Activated CD4-positive, alpha-beta T cell treated with anti-CD3 and anti-CD28 coated beads, Interleukin-2, amount 50 U/mL, for 1 hour (primary cell): ENCODE measurements at places on chromosomes 13 and 19.

DNA sequence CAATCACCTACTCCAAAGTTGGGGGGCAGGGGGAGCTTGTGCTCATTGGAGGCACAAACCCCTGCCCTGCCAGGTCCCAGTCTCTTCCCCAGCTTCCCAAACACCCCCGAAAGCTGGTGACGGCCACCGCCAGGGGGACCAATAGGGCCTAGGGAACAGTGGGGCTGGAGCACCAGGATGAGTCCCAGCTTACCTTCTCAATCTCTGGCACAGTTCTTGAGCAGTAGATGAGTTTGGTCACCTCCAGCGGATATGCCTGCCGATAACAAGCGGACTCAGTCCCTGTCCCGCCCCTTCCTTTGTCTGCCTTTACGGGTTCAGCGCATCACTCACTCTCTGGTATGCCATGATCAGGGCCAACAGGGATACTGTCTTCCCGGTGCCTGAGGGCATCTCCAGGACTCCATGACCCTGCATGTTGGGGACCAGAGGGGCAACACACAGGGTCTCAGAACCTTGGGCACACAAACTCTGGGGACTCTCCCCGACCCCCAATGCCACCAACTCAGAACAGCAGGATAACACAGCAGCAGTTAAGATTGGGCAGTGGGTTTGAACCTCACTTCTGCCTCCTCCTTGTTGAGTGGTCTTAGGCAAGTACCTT lies 1.5 kb downstream of the ERCC2 start:
- DNase-seq, result no peak

- no peak for DNase-seq
Observed at GRCh38 chr13:39044536-39044935, 6.3 kb downstream of the NHLRC3 start.

- peak; percentile 19 for DNase-seq
Observed at GRCh38 chr19:4007836-4008539, 452 bp downstream of the PIAS4 start.

DNA sequence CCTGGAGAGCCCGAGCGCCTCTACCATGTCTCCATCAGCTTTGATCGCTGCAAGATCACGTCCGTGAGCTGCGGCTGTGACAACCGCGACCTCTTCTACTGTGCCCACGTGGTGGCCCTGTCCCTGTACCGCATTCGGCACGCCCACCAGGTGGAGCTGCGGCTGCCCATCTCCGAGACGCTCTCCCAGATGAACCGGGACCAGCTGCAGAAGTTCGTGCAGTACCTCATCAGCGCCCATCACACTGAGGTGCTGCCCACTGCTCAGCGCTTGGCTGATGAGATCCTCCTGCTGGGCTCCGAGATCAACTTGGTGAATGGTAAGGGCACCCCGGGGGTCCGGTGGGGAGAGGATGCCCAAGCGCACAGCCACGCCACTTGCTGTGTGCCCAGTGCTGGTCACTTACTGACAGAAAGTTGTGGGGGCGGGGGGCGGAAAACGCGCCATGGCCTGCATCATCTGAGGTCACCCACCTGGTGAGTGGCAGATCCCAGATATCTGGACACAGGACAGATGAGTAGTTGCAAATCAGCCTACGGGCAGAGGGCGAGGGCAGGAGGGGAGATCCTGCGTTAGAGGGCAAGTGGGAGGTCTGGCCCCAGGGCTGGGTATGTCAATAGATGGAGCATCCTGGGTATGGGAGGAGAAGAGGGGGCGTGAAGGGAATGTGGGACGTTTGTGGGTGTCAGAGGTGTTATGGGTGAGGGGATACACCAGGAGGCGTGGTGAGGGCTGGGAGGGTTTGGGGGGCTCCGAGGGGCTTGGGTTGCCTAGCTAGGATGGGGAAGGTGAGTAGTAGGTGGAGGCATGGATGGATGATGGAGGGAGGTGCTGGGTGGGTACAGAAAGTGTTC lies 9.8 kb downstream of the ZSWIM4 start:
- no peak for DNase-seq

- no peak for DNase-seq
Observed at GRCh38 chr19:30549151-30549550, 177.0 kb downstream of the ZNF536 start.

DNA sequence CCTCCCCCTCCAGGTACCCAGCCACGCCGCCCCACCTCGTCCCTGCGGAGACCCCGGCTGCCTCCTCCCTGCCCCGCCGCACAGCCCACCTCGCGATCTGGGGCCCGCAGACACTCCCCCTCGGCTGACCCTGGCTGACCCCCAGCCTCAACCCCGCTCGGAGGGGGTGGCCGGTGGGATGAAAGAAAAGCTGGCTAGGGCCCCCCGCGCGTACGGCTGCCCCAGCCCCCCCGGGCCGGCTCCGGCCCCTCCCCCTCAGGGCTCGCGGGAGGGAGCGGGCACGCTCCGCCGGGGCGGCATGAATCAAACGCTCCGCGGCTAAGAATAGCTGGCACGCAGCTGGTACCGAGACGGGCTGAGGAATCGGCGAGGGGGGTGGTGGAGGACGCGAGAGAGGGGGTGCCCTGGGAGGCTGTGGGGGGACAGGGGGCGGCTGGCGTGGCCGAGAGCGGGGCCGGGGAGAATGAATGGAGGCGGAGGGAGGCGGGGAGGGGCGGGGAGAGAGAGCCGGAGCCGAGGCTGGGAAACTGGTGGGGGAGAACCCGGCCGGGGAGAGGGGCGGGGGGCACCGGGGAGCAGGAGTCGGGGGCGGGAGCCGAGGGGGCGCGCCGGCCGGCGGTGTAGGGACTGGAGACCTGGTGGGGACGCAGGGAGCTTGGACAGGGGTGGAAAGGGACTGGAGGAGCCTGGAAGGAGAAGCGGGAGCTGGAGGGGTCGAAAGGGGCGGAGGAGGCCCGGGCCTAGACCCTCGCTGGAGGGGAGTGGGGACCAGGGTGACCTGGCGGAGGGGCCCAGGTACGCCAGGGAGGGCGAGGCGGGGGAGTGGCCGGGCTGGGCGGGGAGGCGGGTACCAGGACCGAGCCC lies 1.1 kb downstream of the SHANK1 start:
- no peak for DNase-seq

GRCh38 chr19:9956956-9957355 lies 20.6 kb upstream of the OLFM2 start:
- no peak for DNase-seq

- DNase-seq, result no peak
Observed at GRCh38 chr19:2779121-2779740, 3.8 kb downstream of the SGTA start.

DNA sequence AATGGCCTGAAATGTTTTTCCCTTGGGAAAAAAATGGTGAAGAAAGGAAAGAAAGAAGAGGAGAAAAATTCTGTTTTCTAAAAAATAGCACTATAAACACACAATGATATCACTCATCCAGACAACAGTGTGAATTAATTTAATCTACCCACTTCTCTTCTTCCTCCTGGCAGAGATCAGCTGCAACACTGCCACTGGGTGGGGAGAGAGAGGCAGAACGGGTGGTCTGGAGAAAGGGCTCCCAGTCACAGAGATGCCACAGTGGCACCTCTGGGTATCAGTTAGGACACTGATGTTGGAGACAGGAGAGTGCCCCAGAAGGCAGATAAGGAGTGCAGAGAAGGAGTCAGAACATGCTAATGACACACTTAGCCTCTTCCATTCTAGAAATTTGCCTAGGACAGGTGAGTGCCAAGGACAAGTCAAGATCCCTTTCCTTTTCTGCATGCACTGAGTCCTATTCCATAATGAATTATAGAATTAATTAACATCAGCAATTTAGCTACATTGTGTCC lies 168.6 kb downstream of the SUCLA2 start:
- no peak for DNase-seq
